ENCODE measurements at places on chromosomes 1 and 21.

GRCh38 chr1:8352886-8353785 lies 35.2 kb downstream of the SLC45A1 start:
- DNase-seq: no peak

DNA sequence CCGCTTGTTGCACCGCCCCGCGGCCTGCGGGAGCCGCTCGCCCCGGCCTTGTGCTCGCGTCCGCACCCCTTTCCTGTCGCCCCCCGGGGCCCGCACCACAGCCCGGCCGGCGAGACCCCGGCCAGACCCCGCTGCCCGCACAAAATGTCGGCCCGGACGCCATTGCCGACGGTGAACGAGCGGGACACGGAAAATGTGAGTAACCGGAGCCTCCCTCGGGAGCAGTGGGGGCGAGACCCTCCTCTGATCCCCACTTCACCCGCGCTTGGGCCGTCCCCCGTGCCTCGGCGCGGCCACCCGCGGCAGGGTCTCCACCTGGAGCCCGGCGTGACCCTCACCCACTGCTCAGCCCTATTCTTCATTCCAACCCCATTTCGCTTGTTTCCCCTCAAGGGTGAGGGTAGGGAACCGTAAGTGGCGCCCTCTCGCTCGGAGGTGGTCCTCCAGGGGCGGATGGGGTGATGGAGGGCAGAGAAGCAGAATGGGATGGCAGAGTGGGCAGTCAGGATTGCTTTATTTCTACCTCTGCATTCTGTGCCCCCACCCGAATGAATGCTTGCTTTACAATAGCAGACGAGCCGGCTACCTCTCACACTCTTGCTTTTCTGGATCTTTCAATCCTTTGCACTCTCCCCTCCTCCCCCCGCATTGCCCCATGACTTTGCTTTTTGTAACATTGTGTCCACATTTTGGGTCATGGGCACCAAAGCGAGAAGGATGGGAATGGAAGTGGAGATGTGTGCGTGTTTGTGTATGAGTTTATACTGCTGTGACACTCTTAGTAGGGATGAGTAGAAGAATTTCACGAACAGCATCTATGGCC lies 954 bp downstream of the MARK1 start:
- DNase-seq: no peak

DNA sequence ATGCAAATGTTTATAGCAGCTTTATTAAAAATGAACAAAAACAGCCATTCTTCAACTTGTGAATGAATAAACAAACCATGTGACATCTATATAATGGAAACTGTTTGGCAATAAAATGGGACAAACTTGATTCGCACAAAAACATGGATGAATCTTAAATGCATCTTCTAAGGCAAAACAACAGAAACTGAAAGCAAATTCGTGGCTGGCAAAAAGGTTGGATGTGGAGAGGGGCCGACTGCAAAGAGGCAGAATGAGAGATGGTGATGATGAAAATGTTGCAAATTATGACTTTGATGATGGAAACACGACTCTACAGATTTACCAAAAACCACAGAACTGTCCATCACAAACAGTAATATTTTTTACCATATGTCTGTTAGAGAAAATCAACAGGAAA lies 327.0 kb upstream of the NR5A2 start:
- no peak for DNase-seq

DNA sequence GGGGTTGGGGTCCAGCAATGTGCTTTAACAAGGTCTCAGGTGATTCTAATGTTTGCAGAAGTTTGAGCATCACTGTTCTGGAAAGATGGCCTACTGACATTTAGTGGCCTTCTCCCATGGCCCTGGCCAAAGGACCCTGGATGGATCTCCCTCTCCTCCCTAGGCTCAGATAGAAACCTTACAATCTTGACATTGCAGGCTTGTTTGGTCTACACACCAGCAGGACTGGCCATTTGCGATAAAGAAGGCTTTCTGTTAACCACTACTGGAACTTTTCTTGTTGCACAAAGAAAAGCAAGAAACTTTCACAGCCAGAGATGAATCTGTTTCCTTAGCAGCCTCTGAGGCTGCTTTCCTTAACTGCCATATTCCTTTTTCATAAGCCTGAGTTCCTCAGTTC lies 6.2 kb downstream of the DNALI1 start:
- no peak for DNase-seq

GRCh38 chr1:83131692-83131955 lies 867.3 kb downstream of the TTLL7 start:
- no peak for DNase-seq

DNA sequence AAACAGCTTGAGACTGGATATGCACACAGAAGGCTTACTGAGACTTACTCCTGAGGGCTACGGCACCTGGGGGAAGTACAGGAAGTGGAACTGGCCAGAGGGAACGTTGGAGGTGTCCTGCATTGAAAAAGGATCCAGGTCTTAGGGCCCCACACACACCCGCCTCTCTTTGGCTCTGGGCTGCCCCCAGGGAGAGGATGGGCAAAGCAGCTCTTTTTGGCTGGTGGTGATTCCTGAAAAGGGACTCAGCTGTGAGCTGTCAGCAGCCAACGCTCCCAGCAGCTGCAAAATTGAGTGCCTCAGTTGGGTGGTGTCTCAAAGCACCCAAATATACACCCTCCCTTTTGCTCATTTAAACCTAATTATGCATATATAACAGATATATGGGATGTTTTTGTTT lies 213.2 kb downstream of the TNR start:
- DNase-seq: no peak

DNA sequence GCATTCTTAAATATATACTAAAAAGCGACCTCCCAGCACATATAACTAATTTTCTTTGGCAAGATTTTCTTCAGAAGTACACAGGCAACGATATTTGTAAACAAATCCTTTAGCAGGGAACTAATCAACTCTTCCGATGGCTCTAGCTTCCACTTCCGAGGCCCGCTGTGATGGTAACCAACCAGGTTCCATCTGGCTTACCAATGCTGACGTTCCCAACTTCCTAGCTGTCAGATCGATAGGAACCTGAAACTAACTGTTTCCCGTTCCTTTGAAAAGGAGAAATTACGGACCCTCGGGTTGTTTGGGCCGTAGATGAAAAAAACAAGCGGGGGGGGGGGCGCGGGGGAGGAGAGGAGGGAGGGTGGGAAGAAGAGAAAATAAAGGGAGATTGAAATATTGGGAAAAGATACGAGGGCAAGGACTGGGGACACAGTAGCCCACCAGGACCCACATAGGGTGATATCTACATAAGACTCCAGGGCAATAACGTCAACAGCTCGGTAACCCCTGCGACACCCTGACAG lies 513 bp downstream of the GTF2B start:
- peak; percentile 21 for DNase-seq

GRCh38 chr1:229119161-229119560 lies 151.8 kb upstream of the RAB4A start:
- DNase-seq: no peak
